ENCODE measurements at places on chromosomes 2 and 18.
A peak's percentile ranks its signal among the peaks of the same experiment; 100 is the strongest.

DNA sequence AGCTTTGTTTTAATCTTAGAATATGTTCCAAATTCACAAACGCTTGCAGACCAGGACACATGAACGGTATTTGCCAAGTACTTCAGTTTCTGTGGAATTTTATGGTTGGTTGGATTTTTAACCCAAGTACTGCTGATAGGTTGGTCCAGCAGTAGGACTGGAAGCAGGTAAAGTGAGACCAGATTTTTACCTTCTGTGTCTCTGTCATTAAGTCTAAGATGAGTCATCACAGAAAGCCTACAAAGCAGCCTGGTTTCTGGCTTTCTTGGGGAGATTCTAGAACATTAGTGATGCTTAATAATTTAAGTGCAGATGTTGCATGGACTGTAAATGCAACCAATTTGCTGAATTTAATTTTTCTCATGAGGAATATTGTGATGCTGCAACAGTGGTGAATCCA is 100.5 kb downstream of the SCG2 start:
- DNase-seq = no peak

DNA sequence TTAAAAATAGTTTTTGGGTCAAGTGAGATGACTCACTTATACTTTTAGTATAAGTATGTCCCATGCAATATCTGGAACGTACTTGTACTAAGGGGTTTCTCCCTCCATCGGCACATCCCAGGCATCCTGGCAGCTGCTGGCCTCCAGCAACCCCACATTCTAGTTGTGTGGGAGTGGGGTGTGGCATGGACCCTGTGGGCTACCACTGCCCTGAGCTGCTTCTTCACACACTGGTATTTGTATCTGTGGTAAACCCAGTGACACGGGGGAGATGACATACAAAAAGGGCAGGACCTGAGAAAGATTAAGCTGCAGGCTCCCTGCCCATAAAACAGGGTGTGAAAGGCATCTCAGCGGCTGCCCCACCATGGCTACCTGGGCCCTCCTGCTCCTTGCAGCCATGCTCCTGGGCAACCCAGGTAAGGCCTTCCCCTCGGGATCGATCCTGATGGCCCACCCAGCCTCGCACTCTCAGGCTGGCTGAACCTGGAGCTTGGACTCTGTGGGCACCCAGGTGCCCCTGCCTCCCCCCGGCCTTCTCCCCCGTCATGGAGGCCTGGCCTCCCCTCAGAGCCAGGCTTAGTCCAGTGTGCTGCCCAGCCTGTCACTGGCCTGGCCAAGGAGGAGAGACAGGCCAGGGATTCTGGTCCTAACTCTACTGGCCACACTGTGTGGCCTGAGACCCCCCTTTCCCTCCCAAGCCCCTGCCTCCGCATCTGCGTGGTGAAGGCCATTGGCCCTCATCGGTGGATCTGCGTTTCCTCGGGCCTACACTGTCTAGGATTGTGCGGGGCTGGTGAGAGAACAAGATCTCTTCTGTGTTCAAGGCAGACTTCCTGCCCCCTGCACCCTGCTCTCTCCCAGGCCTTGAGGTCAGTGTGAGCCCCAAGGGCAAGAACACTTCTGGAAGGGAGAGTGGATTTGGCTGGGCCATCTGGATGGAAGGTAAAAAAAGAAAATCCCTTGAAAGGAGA is at the start of gene GNLY:
Gene GNLY (plus strand): TSS at position 307 of the 974 bp plus-strand sequence. CDS start 61 bp downstream, at position 368.
- no peak for DNase-seq

- no peak for DNase-seq
Observed at GRCh38 chr2:62808554-62808953, 103.0 kb downstream of the EHBP1 start.

- DNase-seq = no peak
Observed at GRCh38 chr18:52402814-52403213, 62.8 kb downstream of the DCC start.

GRCh38 chr2:239195992-239196391 is 204.8 kb downstream of the HDAC4 start:
- DNase-seq = no peak

GRCh38 chr2:189178054-189178453 is 1.5 kb downstream of the COL5A2 start:
- DNase-seq = no peak

GRCh38 chr2:177724398-177725287 is 332.1 kb downstream of the AGPS start:
- DNase-seq = peak; percentile 3
